Heart left ventricle (tissue), 16 donors: ENCODE measurements at places on chromosomes 16 and 17.

GRCh38 chr17:56870081-56870651 is 36.2 kb downstream of the DGKE start:
- no peak for DNase-seq

DNA sequence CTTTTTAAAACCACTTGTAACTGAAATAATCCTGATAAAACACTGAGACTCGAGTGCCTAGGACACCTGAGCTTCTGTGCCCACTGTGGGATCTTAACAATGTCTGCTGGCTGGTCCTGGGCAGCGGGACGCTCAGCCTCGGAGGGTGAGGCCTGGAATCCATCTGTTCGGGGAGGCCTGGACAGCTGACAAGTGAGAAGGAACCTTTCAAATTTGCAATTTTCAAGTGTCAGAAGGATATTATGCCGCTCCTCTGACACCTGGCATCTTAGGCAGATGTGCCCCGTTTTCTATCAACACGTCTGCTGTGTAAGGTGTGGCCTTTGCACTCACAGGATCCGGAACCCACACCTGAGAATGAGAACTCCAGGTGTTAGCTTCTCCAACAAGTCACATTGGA is 33.1 kb upstream of the C16orf78 start:
- DNase-seq: no peak

- DNase-seq: no peak
These were observed at the start of gene KRTAP16-1 for GRCh38 chr17:41308918-41309359. Gene KRTAP16-1, minus strand, starts transcription at chr17:41309309. Its CDS starts 56 bp downstream, at chr17:41309253.

- no peak for DNase-seq
These were observed 102.2 kb downstream of the CDK5R1 start for GRCh38 chr17:32588982-32589381.

DNA sequence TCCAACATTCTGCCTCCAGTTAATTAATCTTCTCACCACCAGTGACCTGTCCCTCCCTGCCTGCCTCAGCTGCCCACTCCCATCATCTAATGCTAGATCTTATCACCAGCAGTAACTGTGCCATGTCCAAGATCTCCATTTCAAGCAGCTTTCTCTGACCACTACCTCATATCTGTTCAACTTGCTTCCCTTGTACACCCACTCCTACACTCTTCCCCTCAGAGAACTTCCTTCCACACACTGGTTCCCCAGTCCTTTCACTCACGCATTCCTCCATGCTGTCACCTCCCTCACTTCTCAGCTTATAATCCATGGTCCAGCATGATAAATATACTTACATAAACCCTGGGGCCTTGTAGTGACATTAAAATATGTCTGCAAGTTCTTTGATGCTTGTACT is 31.8 kb upstream of the DYNLL2 start:
- DNase-seq: no peak

DNA sequence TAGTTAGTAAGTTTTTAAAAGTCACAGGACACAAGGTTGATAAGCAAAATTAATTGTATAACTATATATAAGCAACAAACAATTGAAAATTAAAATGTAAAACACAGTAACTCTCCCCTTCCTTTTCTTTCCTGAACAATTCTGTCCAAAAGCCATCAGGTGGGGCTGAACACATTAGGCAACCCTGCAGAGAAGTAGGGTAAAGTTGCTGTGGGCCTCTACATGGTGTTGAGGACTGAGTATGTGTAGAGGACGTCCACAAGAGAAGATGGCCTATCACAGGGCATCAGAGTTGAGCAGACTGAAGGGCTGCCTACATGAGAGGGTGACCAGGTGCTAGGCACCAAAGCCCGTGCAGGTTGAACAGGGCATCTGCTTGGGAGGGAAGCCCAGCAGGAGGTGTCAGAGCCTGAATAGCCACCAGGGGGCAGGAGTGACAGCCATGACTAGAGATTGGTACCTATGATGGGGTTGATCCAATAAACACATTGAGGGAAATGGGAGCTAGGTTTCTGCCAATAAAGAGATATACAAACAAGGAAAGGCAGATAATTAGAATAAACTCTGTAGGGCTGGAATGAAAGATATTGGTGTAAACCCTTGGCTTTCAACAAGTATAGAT is 415.1 kb downstream of the NPIPA8 start:
- DNase-seq: no peak

DNA sequence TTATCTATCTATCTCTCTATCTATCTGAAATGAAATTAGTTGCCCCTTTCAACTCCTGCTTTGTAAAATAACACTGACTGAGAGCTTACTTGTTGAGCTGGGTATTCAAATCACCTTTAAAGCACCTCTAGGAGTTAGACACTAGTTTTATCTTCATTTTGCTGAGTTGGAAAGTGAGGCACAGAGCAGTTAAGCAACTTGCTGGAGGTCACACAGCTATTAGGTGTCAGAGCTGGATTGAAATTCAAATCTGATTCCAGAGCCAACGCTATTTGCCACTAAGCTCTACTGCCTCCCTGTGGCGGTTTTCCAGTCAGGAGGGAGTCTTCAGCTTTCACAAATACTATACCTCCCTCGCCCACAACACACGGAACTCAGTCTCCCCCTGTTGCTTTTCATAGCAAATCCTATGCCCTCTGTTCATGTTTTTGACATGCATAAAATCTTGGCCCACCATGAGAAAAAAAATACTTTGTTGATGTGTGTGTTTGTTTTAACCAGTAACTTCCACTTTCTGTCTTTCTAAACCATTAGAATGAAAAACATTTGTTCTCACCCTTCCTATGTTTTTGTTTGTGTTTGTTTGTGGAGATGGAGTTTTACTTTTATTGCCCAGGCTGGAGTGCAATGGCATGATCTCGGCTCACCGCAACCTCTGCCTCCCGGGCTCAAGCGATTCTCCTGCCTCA is 74.8 kb upstream of the SMURF2 start:
- DNase-seq: peak; percentile 19

GRCh38 chr17:41680426-41681040 is 8.2 kb upstream of the EIF1 start:
- DNase-seq: no peak

DNA sequence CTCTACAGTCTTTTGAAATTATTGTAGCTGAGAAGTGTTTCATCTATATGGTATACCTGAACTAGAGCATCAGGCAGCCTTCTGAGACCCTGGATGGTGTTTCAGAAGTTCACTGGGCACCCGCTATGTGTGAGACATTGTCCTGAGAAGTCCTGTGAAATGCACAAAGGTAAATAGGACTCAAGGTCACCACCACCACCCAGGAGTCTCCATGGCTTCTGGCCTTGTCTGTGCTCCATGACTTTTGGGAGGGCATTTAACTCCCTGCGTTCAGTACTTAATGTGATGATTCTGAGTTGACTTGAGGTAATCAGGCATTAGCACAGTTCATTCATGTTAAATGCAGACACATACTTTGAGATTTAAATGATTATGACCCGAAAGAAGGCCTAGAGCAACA is 1.1 kb downstream of the MLYCD start:
- no peak for DNase-seq

DNA sequence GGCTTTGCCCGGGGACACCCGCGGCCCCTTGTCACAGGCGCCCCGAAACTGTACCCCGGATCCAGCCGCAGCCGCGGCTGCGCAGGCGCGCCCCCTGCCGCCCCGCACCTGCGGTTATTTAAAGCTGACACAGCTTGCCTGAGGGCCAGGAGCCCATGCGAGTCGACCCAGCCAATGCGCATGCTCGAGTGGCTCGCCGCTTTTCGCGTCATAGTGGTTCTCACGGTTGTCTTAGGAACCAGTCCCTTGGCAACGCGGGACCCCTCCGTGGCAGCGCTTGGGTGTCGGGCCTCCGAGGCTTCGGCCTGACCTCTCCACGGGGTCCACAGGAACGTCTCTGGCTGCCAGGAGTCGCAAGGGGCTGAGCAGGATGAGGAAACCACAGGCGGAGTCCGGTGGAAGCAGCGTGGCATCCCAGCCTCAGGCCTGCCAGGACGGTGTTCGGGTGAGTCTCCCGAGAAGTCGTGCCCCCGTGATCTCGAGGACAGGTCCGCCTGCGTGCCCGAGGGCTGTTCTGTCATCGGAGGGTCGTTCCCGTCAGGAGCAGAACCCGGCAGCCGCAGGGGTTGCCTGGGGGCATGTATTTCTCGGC is 716.9 kb downstream of the KCNJ18 start:
- peak; percentile 48 for DNase-seq

- no peak for DNase-seq
These were observed 4.0 kb downstream of the VAT1 start for GRCh38 chr17:43018008-43018853.

DNA sequence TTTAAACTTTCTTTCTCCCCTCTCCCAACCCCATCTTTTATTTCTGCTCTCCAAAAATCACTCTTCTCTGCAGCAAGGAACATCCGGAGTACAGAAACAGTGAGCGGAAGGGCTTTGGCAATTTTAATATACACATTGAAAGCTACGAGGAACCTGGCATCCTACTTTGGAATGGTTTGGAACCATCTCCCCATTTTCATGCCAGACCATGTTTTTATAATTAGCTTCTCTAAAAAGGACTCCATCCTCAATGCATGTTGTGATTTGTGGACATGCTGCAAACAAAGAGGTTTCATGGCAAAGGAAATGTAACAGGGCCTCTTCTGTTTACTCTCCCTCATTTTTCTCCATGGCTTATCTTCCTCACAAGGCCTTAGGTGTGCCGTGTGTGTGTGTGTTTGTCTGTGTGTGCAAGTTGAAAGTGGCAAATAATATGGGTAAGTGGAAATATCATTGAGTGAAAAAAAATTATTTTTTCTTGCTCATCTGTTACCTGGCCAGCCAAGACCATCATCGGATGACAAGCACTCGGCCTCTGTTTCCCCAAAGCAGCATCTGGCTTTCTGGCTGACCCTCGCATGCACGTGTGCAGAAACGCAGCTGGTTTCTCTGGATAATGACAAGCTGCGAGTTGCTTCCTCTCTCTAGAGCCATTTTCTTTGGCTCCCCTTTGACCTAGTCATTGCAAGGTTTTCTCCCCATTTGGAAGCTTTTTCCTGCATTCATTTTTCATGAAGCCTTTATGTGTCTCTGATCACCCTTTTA is 585.0 kb downstream of the TMEM114 start:
- no peak for DNase-seq

DNA sequence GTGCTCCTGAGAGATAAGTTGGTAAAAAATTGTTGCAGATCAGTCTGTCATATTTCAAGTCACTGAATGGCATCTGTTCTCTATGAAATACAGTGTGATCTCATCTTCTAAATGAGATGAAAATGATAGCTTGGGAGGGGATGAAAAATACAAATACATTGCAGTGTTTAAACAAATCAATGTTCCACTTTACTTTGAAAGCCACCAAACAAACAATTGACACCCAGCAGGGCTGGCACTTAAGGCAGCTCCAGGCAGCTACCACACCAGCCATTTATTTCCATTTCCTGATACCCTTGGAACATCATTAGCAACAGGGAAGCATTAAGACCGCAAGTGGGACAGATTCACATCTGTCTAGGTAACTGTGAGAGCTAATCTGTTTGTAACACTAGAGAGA is 827.6 kb upstream of the KIF2B start:
- no peak for DNase-seq

- DNase-seq: peak; percentile 39
These were observed 11.5 kb downstream of the EPOP start for GRCh38 chr17:38663125-38663751.

- no peak for DNase-seq
These were observed 116.2 kb upstream of the ELAC2 start for GRCh38 chr17:13134076-13134475.

DNA sequence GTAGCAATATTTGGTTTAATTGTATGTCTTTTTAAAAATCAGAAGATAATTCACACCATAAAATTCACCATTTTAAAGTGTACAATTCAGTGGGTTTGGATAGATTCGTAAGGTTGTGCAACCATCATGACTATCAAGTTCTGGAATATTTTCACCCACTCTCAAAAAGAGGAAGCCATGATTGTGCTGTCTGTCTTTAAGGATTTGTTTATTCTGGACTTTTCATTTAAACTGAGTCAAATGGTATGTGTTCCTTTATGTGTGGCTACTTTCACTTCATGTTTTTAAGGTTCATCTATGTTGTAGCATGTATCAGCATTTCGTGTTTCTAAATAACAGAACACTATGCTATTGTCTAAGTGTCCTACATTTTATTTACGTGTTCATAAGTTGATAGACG is 68.1 kb upstream of the CPHXL start:
- no peak for DNase-seq

- no peak for DNase-seq
These were observed 1.5 kb downstream of the ZNF205 start for GRCh38 chr16:3113765-3114479.

DNA sequence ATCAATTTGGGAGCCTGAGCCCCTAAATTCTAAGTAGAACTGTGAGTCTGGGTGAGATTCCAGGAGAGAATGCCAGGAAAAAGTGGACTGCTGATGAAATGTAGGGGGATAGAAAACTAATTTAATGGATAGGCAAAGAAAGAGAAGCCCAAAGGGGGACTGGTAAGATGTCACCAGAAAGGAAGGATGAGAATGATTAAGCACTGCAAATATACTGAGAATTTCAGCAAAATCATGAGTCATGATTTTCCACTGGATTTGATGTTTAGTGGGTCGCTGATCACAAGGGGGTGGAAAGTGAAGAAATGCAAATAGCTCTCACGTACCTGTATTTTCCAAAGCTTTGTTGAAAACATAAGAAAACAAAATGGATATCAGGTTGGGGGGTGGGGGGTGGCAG is 201.8 kb downstream of the SLC39A11 start:
- no peak for DNase-seq

GRCh38 chr17:44038604-44039011 is 23.8 kb upstream of the TMEM101 start:
- no peak for DNase-seq

GRCh38 chr17:72922219-72922618 is 170.3 kb downstream of the SLC39A11 start:
- DNase-seq: no peak

GRCh38 chr16:57801809-57802340 is 416 bp downstream of the KIFC3 start:
- peak; percentile 70 for DNase-seq
